ENCODE measurements at places on chromosomes 5 and 9.
A peak's percentile ranks its signal among the peaks of the same experiment; 100 is the strongest.

GRCh38 chr9:131595696-131596429 lies 50.5 kb downstream of the PRRT1B start:
- no peak for DNase-seq

GRCh38 chr9:136326761-136327303 lies 507 bp upstream of the GPSM1 start:
- no peak for DNase-seq

GRCh38 chr9:11931109-11931508 lies 762.1 kb upstream of the TYRP1 start:
- DNase-seq = no peak

DNA sequence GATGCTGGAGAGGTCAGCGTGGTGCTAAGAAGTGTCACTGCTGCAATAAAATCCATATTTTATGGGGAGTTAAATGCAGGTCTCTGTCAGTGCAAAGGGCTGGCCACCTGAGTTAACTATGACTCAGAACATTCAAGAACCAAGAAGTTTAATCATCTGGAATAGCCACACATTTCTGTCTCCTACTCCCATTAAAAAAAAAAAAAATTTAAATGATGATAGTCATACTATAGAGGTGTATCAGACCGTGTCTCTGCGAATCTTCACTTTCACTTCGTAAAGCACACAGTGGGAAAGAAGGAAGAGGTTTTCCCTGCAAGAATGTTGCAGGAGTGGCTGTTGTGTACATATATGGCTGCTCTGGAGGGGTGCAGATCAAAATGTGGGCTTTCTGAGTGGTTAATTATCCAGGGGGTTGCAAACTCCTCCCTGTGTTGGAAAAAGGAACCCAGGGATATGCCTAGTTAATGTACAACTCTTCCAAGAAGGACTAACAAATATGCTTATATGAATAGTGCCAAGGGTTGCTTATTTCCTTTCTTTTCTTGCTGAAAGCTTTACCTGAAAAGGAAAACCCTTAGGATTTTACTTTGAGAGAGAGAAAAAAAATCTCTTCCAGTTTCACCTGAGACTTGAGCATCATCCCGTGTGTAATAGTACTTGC lies 1.5 kb downstream of the CDH6 start:
- peak; percentile 3 for DNase-seq

Measured in mammary epithelial cell (primary cell).